ENCODE measurements at places on chromosomes 16 and 17. TPM values are rescaled to one million over a fixed set of nuclear protein-coding genes. Genes with fewer than 3 reads are reported as not detected.

GRCh38 chr16:28980929-28981328 is 3.9 kb upstream of the LAT start:
- no peak for DNase-seq

Gene LPO
- 0.07 TPM for polyA plus RNA-seq

Gene GRAPL
- polyA plus RNA-seq = not detected

Gene KRTAP4-9
- polyA plus RNA-seq = not detected

Gene SBK1
- not detected for polyA plus RNA-seq

Gene FOXF1
- polyA plus RNA-seq = 6.0 TPM
